NCI-H510A (cell line): ENCODE measurements at places on chromosomes 3 and 15.

GRCh38 chr3:125120379-125121122, 64.8 kb upstream of the HEG1 start:
- no peak for DNase-seq

- DNase-seq, result no peak
Measured at GRCh38 chr3:21564531-21564930, 186.5 kb downstream of the ZNF385D start.

GRCh38 chr3:124057420-124057819, 65.5 kb upstream of the ROPN1 start:
- no peak for DNase-seq

DNA sequence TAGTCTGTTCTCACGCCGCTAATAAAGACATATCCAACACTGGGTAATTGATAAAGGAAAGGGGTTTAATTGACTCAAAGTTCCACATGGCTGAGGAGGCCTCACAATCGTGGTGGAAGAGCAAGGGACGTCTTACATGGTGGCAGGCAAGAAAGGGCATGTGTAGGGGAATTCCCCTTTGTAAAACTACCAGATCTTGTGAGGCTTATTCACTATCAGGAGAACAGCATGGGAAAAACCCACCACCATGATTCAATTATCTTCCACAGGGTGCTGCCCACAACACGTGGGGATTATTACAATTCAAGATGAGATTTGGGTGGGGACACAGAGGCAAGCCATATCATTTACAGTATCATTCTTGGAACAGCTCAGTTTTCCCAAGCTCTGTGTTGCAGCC, 268.0 kb downstream of the SUCLG2 start:
- DNase-seq, result no peak
